ENCODE measurements at places on chromosomes 2 and 18.

- no peak for DNase-seq
These were observed 220.0 kb downstream of the LOXHD1 start for GRCh38 chr18:46437061-46437460.

DNA sequence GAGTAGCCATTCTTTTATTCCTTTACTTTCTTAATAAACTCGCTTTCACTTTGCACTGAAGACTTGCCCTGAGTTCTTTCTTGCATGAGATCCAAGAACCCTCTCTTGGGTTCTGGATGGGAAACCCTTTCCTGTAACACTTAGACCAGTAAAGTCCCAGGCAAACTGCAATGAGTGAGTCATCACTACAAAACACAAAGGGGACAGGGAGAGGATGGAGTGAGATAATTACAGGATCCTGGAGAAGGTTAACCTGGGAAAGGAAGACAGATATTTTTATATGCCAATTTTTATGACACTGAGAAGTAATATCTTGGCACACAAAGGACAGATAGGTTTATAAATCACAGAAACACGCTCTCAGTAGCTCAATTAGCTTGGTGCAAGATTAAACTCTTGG is 48.7 kb downstream of the EHD3 start:
- no peak for DNase-seq

- DNase-seq = no peak
These were observed 264.1 kb downstream of the TRIB2 start for GRCh38 chr2:12980817-12981216.

GRCh38 chr2:177072090-177072489 is 140.5 kb upstream of the HNRNPA3 start:
- DNase-seq = no peak

DNA sequence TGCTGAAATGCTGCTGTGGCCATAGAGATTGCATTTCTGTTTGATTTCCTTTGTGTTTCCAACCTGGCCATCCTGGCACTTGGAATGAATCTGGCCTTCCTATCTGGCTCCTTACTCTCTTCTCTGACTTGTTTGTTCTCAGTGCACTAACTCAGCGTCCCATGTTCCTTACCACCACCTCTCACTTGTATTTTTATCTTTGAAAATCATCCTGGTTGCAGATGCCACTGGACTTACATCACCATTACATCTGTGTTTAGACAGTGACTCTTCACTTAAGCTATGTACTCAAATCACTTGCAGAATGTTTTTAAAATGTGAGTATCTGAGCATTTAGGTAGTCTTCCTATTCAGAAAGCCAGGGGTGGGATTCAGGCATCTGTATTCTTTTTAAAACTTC is 239.5 kb downstream of the WDR7 start:
- no peak for DNase-seq
